Cerebellar cortex (tissue), 1 donor: ENCODE measurements at places on chromosomes 11 and 22.

- no peak for DNase-seq
These were observed 196.9 kb downstream of the SNX19 start for GRCh38 chr11:130719220-130719915.

- no peak for DNase-seq
These were observed 148.1 kb downstream of the WNT7B start for GRCh38 chr22:45828841-45829240.

DNA sequence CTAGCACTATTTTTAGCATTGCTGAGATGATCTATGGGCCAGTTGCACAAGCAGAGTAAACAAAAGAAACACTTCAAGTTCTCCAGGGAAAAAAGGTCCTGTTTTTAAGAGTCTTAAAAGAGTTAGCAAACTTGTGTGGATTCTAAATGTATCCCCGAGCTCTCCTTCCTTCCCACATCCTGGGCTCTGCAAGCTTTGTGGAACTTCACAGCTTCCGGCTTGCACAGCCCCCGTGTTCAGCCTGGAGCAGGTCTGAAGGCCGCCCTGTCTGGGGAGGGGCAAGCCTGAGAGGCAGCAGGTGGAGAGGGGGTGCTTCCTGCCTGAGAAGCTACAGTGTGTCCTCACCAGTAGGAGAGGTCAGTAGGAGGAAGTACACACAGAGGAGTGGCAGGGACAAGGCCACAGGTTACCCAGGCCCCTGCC lies 35.1 kb upstream of the SUSD2 start:
- no peak for DNase-seq

GRCh38 chr11:111792314-111792713 lies 26.1 kb upstream of the PPP2R1B start:
- DNase-seq: no peak

GRCh38 chr22:38837414-38837928 lies 6.4 kb downstream of the NPTXR start:
- no peak for DNase-seq

GRCh38 chr11:15055620-15056356 lies 17.6 kb upstream of the CALCB start:
- no peak for DNase-seq

- no peak for DNase-seq
These were observed 33.0 kb upstream of the NARS2 start for GRCh38 chr11:78607696-78608095.

GRCh38 chr11:12674936-12675696 lies 895 bp downstream of the TEAD1 start:
- DNase-seq: peak; percentile 64

DNA sequence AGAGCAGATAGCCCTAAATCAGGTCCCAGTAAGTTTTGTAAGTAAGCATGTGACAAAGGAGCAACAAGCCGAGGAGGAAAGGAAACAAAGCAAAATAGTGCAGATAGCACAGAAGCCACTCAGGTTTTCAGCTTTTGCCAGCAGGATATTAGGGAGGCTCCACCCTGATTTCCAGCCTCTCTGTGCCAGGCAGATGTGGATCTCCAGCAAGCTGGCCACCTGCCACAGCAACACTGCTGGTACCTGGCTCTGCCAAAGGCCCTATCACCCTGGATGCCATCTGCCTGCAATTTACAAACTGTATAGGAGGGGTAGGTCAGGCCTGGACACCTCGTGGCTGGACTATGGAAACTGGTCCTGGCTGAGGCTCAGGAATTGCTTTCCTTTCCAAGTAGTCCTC lies 12.2 kb upstream of the NNMT start:
- DNase-seq: no peak

GRCh38 chr22:43153899-43154298 lies 2.5 kb downstream of the TSPO start:
- no peak for DNase-seq

DNA sequence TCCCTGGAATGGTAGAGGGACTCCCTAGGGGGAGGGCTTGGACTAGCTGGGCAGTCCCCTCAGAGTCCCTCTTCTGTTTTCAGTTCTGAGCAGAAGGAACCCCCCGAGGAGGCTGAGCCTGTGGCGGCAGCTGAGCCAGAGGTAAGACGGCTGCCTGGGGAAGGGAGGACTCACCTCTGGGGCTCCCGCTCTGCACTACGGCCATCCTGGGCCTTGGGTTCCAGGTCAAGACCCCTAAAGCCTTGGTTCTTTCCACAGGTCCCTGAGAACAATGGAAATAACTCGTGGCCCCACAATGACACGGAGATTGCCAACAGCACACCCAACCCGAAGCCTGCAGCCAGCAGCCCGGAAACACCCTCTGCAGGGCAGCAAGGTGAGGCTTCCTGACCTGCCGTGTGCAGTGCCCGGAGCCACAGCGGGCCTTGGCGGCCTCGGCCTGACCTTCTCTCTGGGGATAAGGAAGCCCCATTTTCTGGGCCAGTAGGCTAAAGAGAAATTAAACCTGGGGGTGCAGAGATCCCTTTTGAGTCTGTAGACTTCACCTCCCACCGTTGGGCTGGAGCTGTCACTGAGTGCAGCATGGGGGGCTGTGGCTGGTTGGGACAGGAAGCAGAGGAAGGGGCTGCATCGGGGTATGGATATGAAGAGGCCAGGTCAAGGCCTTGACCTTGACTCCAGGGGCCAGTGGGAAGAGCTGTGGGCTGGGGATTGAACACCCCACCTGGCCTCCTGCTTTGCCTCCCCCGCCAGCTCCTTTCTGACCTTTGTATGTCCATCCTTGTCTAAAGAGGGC lies 15.0 kb downstream of the INCENP start:
- DNase-seq: no peak

GRCh38 chr11:27317751-27318150 lies 45.3 kb downstream of the CCDC34 start:
- no peak for DNase-seq

DNA sequence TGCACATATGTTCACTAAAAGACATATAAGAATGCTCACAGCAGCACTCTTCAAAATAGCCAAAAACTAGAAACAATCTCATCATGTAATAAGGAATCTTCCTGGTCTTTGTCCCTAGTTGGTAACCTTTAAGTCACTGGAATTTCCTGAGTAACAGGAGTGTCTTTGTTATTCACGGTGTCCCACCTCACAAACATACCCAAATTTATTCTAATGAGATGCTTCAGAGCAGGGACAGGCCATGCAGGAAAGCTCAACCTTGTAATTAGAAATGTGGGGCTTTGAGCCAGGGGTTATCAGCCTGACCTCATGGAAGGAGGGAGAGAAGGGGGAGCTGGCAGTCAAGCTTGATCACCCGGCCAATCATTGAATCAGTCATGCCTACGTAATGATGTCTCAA lies 40.3 kb upstream of the NFRKB start:
- no peak for DNase-seq

DNA sequence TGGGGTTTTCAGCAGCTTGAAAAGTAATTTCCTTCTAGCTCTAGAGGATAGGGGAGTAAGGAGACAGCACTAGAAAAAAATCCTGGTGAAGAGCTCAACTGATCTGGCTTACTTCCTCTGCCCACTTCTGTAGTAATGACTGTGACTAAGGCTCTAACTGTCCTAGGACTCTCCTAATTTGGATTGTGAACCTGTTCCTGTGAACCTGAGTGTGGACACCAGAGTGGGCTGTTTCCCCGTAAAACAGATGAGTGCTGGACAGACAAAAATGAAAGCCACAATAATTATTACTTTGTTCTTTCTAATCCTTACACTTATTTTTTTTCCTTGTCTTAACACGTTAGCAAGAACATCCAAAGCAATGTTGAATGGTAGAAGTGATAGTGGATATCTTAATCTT lies 154.1 kb downstream of the AASDHPPT start:
- peak; percentile 18 for DNase-seq

DNA sequence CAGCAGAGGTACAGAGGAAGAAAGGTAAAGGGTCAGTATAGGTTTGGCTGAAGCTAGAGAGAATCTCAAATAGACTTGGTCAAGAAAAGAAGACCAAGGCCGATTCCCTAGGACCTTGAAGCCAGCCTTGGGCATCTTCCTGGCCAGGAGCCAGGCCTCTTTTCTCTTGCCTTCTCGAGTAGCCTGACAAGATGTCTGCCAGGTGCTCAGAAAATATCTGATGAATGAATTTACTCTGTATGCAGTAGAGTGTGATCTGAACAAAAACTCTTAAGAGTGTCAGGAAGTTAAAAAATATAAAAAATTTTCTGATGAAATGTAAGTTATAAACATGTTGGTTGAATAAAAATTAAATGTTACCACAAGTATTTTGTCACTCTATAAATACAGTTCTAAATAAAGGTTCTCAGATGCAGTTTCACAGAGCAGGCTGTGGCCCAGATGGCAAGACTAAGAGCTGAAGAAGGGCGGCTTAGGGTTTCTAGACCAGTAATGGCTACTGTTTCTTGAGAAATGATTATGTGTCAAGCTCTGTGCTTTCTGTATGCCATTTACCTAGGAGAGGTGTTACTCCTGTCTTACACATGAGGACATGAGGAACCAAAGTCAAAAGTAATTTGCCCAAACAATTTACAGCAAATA lies 98.1 kb downstream of the ATXN10 start:
- no peak for DNase-seq

DNA sequence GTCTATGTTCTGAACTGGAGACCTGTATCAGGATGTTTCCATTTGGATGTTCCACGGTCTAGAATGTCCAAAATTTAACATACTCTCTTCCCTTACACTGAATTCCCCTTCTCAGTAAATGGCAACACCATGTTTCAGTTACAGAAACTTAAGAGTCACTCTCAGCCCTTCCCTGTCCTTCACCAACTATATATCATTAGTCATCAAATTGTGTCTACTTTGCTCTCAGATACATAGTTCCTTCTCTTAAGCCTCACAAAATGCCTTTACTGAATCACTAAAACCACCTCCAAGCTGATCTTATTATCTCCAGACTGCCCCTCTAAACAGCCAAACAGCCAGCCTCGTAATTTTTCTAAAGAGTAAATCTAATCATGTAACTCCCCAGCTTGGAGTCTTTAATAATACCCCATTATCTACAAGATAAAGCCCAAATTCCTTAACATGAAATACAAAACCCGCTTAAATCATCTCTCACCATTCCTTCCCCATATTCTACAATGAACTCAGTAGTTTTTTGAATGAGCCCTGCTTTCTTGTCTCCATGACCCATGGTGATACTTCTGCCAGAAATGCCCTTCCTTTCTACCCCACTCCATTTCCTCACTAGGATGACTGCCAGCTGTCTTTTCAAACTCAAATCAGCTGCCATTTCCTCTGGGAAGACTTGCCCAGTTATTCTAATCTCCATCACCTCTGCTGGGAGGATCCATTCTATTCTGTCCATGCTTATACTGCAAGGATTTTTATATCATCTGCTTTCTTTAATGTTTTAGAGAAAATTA lies 102.7 kb upstream of the ARHGAP42 start:
- no peak for DNase-seq

GRCh38 chr11:26331911-26332571 lies at the start of gene ANO3:
TSS of gene ANO3 (plus strand) at chr11:26332130. CDS start at chr11:26332276, 146 bp downstream.
- DNase-seq: peak; percentile 30

DNA sequence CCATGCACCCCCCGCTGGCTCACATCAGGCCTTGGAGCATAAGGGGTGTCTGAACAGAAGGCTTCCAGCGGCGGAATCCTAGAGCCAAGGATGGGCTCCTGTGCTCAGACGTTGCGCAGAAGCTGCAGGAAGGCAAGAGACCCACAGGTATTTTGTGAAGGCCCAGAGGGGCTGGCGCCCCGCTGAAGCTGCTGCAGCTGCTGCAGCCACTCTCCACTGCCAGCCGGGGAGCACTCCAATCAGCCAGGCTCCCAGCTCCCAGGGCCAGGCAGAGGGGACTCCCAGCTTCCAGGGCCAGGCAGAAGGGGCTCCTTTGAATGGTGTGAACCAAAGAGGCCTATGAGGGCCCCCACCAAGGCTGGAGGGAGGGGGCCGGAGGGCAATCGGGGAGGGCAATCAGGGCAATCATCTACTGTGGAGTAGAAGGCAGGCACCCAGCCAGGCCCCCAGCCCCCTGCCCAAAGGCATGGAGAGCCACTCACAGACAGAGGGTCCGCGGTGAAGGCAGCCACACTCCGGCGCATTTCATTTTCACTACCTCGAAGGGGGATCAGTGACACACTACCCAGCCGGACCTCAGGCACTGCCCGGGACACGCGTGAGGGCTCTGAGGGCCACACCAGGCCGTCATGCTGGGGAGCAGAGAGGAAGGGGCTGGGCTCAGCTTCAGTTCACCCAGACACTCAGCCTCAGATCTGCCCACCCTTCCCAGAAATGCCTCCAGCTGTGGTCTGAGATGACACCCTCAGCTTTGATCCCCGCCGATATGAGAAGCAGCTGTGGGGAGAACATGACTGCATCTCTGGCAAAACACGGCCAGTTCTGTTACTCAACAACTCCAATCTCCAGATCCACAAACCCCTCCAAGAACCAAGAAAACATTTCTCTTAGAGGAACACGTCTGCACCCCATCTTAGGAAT lies 11.6 kb upstream of the PDE2A start:
- no peak for DNase-seq

DNA sequence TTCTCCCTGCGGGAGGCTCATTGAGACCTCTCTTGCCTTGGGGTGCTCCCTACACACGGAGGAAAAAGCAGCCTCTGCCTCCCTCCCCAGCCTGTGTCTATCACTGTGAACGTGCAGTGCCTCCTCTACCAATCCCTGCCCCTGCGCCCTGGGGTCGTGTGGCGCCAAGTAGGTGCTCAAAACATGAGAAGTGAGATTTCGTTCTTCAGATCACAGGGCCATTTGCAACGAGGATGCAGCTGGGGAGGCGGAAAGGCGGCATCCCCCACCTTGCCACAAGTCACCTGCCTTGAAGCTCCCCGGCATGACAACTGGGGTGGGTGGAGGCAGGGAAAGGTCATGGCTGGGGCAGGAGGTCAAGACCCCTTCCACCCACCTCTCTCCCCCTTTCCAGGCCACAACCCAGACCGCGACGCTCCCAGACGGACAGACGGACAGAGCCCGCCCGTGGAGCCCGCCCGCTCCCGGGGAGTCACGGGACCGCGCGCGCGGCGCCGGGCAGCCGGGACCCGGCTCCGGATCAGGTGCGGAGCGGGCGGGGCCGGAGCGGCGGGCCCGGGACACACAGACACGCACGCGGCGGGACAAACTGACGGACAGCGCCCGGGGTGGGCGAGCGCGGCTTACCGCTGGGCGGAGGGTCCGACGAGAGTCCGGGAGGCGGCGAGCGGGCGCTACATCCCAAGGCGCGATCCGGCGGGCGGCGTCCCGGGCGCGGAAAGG lies 485 bp downstream of the KCNJ4 start:
- DNase-seq: peak; percentile 27

- no peak for DNase-seq
These were observed 12.9 kb downstream of the TPST2 start for GRCh38 chr22:26577081-26577480.

GRCh38 chr11:10397226-10397987 lies 57.7 kb upstream of the AMPD3 start:
- no peak for DNase-seq

DNA sequence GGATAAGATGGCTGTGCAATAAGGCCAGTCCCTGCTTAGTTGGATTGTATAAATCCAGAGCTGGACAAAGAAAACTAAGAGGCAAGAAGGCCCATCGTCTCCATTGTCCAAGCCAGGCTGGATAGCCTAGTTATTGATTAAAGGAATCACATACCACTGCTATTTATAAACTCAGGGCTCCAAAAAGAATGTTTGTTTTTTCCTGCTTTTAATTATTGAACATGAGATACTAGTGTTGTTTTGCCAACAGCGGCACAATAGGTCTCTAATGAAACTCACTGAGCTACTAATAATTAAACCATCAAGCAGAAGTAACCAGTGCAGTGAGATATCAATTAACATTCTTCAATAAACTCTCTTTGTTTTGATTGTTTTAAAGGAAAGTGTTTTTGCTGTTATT lies 259.7 kb downstream of the INSC start:
- no peak for DNase-seq
